CD4-positive, alpha-beta T cell treated with Interleukin-10 for 1 hour (primary cell): ENCODE measurements at places on chromosomes 13 and 19.

DNA sequence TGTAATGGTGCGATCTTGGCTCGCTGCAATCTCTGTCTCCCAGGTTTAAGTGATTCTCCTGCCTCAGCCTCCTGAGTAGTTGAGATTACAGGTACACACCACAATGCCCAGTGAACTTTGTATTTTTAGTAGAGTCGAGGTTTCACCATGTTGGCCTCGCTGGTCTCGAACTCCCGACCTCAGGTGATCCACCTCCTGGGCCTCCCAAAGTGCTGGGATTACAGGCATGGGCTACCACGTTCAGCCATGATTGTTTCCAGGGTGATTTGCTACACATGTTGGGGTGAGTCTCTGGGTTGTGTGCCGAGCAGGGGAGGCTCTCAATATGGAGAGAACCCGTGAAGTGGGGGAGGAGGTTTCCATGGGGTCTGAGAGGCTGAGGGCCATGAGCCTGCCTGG lies 24.8 kb upstream of the CEACAM21 start:
- DNase-seq, result no peak

DNA sequence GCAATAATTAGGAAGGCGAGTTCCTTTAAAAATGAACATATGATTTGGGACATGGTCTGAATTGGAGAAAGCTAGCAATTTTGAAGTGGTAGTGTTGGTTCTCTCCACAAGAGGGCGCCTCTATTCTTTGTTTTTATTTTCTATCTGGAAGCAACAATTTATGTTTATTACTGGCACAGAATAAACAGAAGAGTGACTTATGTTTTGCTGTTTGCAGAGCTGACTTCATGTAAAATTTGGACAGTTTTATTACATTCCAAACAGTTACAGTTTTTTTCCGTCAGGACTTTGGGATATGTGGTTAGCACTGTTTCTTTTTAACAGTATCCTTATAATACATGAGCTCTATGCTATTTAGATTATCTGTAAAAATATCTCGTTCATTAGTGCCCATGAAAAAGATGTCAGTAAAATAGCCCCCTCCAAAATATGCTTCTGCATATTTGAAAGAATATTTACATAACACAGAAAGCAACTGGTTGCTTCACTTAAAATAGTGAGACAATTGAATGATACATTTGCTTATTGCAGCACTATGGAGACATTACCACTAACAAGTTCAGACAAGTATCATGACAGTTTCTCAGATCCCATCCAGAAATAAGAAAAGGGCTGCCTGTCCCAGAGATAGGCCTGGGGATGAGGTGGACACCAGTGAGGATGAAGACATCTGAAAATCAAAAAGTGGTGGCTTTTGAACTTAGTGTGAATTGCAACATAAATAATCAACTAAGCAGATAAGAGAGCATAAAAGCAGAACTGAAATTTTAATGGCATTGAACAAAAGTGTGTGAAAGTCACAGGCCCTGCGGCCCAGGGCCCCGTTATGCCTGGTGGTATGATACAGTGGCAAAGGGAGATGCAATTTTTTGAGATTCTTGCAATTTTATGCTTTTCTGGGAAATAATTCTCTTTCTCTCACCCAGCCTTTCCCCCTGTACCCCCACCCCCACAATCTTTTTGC lies 32.3 kb upstream of the FGF9 start:
- DNase-seq, result peak; percentile 62

GRCh38 chr13:113947311-113948033 lies 26.4 kb downstream of the C13orf46 start:
- DNase-seq, result no peak

GRCh38 chr19:4405977-4406376 lies 3.5 kb downstream of the CHAF1A start:
- DNase-seq, result no peak

- DNase-seq, result no peak
Observed at GRCh38 chr19:46412650-46413261, 608 bp downstream of the CCDC8 start.

DNA sequence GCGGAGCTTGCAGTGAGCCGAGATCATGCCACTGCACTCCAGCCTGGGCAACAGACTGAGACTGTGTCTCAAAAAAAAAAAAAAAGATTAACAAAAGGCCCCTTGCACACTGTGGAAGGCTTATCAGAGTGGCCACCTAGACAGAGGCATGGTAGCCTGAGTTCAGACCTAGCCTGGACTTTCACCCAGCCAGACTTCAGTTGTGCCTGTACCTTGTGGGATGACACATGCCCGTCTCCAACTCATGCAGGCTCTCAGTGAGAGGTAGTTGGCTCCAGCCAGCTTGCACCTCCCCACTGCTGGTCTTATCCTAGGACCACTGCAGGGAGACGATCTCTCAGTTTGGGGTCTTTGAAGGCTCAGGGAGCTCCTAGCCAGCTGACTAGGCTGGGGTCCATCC lies 52.2 kb downstream of the GATAD2A start:
- no peak for DNase-seq

DNA sequence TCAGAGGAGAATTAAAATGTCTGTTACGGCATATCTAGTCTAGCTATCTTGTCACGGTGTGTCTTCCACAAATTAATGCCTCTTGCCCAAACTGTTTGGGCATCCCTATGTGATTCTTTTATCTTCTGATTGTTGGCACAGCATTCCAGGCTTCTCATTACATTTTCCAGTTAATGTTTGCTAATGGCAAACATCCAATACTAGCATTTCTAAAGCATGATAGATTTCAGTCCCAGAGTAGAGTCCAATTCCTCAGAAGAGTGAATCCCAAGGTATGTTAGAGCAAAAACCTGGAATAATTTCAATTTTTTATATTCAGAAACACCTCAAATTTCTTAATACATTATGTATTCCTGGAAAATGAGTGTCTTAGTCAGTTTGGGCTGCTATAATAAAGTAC lies 684.5 kb upstream of the SLITRK1 start:
- DNase-seq, result no peak

DNA sequence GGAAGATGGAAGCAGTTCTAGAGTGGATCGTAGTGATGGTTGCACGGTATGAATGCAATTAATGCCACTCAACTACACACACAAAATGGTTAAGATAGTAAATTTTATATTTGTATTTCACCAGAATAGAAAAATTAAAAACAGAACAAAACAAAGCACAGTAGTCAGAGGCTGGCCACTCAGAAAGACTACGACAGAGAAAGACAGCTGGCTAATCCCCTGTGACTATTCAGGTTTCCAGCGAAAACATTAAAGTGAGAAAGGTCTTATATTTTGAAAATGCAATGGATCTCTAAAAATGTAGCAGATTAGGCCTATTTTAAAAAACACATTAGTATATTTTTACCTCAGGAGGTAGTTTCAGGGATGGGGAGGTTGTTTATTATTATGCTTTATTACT lies 131.3 kb upstream of the POSTN start:
- no peak for DNase-seq

DNA sequence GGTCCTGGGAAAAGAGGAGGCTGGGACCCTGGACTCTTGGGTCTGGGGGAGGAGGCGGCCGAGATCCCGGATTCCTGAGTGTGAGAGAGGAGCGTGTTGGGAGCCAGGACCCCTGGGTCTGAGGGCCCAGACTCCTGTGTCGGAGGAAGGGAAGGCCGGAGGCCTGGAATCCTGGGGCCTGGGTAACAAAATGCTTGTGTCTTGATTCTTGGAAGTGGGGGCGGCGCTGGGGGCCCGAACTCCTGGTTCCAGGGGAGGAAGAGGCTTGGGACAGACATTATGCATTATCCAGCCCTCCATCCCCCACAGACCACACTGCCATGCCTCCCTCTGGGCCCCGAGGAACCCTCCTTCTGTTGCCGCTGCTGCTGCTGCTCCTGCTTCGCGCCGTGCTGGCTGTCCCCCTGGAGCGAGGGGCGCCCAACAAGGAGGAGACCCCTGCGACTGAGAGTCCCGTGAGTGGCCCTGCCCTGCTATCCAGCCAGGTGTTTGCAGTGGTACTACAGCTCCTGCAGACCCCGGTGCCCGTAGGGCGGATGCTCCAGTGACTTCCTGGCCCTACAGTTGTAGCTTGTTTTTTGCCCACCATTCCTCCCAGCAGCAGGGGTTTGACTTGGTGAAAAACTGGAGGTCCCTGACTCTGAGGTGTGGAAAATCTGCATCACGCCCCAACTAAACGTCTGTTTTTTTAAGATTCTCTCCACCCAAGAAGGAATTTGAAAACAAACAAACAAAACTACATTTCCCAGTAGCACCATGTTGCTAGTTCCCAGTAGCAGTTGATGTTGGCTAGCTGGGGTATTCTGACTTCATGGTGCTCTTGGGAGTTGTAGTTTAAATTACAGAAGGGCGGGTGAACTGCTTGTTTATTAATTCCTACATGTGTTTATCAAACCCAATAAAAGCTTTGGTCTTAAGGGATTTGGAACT lies 630 bp downstream of the NUCB1 start:
- peak; percentile 55 for DNase-seq

GRCh38 chr19:13974073-13974472 lies 21.8 kb downstream of the DCAF15 start:
- DNase-seq, result peak; percentile 56

- DNase-seq, result no peak
Observed at GRCh38 chr13:50224534-50224933, 209.3 kb downstream of the KCNRG start.

DNA sequence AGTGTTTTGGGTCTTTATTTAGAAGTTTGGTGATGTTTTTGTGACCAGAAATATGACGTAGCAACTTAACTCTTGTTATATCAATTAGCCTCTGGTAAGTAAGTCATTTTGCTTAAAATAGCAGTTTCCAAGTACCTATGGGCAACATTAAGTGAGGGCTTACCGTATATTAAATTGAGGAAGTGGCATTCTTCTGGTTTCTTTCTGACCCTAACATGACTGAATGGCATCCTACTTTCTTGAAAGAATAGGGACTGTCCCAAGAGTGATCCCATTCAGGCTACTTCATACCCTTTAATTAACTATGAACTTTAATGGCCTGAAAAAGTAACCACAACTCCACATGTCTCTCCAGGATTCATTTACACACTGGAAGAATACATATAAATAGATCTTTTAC lies 106.6 kb downstream of the MZT1 start:
- DNase-seq, result no peak

DNA sequence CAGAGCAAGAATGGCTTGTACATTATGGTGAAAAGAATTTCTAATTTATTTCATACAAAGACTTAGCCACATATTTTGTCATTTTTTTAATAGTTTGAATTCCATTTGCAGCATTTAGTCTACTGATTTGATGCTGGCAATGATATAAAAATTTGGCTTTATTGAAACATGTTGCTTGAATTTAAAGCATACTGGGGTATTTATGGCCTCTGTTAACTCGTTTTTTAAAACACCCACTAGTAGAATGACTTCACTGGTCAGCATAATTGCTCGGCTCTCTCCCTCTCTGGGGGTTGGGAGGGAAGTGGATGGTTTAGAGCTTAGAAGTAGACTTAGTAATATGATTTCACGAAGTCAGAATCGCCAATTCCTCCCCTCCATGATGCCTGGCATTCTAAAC lies 354.9 kb upstream of the HTR2A start:
- no peak for DNase-seq

- no peak for DNase-seq
Observed at GRCh38 chr19:46660008-46660517, 919 bp downstream of the DACT3 start.

GRCh38 chr19:48175578-48175977 lies 5.1 kb downstream of the ZSWIM9 start:
- no peak for DNase-seq

DNA sequence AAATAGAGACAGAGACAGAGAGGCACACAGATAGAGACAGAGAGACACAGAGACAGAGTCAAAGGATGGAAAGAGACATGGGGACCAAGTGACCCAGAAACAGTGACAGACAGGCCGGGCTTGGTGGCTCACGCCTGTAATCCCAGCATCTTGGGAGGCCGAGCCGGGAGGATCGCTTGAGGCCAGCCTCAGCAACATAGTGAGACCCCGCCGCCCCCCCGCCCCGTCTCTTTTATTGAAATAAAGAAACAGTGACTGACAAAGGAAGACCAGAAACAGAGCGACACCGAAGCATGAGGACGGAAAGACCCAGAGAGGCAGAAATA lies 848 bp upstream of the NECTIN2 start:
- no peak for DNase-seq

DNA sequence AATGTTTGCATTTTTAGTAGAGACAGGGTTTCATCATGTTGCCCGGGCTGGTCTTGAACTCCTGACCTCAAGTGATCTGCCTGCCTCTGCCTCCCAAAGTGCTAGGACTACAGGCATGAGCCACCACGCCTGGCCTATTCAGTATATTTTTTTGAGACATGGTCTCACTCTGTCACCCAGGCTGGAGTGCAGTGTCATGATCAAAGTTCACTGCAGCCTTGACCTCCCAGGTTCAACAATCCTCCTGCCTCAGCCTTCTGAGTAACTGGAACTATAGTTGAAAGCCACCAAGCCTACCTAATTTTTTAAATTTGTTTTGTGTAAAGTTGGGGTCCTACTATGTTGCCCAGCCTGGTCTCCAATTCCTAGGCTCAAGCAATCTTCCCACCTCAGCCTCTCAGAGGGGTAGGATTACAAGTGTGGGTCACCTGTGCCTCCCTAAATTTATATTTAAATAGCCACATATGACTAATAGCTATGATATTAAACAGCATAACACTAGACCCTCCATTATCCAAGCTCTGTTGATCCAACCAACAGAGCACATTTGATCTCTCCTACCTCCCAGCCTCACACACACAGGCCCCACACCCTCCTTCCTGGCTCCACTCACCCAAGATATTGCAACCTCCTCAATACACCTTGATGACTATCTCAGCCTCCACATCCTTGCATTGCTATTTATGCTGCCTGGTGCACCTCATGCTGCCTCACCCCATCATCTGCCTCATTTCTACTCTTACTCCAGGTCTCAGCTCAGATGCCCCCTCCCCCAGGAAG lies 2.1 kb upstream of the CEACAM19 start:
- DNase-seq, result no peak

DNA sequence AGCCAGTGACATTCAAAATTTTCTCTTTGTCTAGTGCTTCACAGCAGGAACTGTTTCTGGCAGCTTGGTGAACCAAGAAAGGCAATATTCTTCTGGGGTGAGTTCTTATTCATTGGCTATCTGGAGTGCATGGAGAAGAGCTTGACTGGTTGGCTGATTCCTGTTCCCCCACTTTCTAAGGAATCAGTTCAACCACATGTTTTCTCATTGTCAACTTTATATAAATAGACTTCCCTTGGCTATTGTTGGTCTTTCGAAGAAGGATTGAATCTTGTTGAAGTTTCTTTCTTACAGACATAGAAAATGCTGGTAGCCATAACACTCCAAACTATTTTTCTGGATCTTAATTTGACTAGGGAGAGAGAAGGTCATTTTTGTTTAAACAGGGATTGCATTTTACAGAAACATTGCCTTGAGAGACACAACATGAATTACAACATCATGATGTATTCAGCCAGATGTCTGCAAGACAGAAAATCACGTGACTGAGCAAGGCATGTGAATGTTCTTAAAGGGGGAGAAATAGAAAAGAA lies 85.2 kb downstream of the EDNRB start:
- DNase-seq, result no peak

GRCh38 chr19:44988896-44989556 lies 12.2 kb upstream of the RELB start:
- DNase-seq, result peak; percentile 71

DNA sequence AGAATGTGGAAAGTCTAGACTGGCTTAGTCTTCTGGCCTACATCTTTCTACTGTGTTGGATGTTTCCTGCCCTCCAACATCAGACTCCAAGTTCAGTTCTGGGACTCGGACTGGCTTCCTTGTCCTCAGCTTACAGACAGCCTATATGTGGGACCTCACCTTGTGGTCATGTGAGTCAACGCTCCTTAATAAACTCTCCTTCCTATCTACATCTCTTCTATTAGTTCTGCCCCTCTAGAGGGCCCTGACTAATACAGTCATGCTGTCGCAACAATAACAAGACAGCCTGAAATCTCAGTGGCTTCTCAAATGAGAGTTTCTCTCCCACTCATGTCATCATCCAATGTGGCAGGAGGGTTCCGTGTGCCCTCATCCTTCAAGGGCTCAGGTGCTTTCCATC lies 347.8 kb downstream of the MZT1 start:
- DNase-seq, result no peak
